ENCODE measurements at places on chromosomes 3 and 15. TPM values are rescaled to one million over a fixed set of nuclear protein-coding genes. Genes with fewer than 3 reads are reported as not detected.

- DNase-seq: no peak
Observed at GRCh38 chr15:62711691-62712454, 330.7 kb upstream of the TPM1 start.

DNA sequence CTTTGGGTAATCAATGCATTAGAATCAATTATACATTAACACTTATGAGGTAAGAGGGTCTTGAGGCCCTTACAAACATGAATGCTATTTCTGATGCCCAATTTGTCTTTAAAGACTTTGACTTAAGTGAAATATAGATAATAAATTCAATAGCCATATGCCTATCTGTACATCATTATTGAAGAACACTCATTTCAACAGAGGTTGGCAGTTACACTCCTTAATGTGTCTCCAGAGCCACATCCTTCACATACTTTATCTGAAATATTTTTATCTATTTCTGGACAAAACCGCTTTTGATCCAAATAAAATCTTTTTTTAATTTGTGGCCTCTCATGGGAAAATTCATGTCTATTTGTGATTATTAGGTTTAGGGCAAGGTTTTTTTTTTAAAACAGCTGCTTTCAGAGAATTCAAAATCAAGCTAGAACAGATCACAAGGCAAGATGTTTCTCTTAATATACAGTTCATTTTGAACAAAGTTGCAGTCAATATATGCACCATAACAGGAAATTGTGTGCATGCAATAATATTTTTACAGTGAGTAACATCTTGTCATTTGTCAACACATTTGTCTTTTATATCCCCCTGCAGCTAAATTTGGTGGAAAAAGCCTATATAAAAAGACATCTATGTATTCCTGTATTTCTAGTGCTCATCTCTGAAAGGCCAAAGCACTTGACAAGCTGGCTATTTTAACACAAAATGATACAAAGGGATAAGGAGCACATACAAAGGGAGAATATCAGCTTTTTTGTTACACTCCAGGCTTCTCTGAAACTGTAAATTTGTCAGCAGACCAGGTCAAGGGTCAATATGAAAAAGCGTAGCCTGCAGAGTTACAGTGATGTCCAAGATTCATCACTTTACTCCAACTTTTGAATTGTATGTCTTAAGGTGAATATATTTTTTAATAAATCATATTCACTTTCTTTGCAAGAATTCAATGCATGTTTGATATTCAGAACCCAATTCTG is 146.2 kb upstream of the DPH6 start:
- DNase-seq: no peak

ARNT2 gene
- total RNA-seq: not detected

DNA sequence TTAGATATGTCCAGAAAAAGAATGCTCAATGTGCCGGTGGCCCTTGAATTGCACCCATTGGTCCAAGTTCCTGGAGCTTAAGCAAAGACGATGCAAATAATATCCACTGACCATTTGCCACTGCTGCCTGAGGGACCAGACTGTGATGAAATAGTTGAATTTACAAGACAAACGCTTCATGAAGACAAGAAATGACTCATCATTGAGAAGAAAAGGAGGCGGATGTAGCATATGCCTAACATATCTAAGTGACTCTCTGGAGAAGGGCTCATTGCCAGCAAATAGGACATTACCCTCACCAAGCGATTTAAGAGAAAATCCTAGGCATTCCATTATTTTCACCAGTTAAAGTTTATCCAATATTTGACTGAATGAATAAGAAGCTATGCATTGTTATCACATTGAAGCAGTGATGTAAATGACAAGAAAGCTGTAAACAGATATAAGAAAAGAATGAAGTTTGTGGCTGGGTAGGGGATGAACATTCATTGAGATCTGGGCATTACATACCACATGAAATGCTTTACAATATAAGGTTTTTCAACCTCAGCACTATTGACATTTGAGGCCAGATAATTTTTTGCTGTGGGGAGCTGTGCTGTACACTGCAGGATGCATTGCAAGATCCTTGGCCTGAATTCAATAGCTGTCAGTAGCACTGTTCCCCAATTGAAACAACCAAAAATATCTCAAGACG is 48.9 kb upstream of the CPNE4 start:
- no peak for DNase-seq

DNA sequence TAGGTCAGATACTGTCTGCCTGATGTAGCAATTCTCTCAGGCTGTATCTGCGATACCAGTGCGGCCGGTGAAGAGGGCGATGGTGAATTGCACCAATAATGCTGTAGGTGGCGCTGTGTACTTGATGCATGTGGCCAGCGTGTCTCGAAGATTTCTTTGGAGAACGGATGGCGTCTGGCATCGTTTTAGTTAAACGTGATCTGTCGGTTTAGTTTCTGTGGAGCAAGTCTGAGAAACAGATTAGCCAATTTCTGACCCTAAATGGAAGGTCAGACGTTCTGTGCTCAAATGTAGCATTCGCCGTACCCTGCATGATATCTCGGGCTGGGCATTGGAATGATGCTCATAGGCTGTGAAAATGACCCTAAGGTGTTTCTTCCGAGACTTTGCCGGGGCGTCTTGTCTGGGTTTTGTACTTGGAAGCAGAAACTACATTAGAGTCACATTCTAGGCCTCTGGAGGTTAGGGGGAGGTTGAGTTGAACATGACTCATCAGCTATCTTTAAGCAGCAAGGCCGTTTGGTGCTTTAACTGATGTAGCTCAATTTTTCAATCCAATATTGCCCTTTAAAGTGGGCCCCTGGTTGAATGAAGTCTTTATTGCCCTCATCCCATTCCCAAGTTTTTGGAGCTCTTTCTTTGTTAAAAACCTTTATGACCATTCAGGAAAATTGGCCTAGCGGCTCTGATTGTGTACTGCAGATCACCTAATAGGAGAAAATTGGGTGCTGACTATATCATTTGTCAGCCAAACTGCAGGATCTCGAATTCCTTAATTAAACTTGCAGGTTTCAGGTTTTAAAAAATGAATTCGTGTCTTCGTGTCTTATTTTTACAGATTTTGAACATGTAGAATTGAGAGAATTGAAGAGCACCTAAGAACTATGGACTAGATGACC is 80.0 kb downstream of the SQOR start:
- no peak for DNase-seq

DNA sequence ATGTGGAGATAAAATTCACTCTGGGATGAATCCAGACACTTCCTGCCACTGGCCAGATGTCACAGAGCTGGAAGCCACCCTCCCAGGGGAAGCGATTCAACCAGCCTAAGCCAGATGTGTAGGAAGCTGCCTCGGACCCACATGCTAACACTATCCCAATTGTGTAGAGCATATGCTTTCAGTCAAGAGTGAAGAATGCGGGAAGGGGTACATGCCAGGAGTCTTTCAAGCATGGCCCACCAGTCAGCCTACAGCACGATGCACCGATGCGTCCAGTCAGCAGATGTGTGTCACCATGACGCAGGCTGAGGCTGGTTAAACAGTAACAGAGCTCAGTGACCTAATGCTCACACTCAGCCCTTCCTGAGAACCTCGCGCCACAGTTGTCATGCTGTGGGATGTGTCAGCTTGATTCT is 38.8 kb upstream of the BNC1 start:
- no peak for DNase-seq
